ENCODE measurements at places on chromosomes 16 and 17.
A peak's percentile ranks its signal among the peaks of the same experiment; 100 is the strongest.

GRCh38 chr16:24800586-24800985, 45.2 kb upstream of the SLC5A11 start:
- DNase-seq, result no peak

- no peak for DNase-seq
These were observed 11.6 kb downstream of the GLIS2 start for GRCh38 chr16:4327386-4328045.

GRCh38 chr16:14525596-14525995, 104.5 kb downstream of the PARN start:
- no peak for DNase-seq

DNA sequence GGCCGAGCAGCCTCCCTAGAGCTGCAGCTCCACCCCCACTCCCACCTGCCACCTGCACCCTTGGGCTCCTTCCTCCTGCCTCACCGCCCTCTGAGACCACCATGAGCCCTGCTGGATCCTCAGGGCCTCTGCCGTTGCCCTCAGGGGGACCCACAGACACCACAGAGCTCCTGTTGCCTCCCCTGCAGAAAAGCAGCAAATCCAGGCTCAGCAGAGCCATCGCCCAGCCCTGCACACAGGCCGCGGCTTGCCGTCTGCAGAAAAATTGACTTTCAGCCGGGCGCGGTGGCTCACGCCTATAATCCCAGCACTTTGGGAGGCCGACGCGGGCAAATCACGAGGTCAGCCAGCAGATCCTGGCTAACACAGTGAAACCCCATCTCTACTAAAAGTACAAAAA, 7.0 kb upstream of the PPP1R27 start:
- DNase-seq, result no peak

DNA sequence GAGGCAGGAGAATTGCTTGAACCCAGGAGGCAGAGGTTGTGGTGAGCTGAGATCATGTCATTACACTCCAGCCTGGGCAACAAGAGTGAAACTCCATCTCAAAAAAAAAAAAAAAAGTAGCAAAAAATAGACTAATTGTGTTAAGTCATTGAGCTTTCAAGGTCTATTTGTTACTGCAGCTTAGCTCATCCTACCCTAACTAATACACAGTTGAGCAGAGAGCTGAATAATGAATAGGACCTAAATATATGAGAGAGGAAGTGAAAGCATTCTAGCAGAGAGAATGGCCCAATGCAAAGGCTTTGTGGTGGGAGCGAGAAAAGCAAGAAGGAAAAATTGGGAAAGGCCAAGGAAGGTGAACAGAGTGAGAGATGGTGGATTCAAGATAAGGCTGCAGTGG, 128.3 kb downstream of the AXIN2 start:
- DNase-seq, result no peak

DNA sequence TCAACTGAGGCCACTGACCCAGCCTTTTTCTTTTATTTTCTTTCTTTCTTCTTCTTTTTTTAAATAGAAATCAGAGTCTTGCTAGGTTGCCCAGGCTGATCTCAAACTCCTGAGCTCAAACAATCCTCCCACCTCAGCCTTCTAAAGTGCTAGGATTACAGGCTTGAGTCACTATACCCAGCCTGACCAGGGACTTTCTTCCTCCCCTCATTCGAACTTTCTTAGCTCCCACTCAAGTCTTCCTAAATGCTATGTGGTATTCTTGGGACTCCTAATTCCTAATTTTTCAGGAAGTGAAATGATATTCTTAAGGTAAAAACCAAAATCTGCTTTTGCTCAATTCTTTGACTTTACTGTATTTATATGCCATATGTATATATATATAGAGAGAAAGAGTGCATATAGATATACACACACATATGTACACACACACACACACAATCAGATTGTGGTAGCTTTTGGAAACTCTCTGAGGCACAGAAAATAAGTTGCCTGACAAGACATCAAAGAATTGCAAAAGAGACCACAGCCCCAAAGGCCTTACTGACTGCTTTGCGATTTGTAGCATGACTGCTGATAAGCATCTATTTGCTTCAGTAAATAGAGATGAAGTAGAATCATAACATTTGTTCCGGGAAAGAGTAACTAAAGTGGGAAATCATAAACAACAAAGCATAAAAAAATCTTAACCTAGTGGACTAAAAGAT, 9.5 kb upstream of the AMZ2 start:
- DNase-seq, result no peak

- no peak for DNase-seq
These were observed 59.8 kb downstream of the NCOR1 start for GRCh38 chr17:16155536-16155935.

DNA sequence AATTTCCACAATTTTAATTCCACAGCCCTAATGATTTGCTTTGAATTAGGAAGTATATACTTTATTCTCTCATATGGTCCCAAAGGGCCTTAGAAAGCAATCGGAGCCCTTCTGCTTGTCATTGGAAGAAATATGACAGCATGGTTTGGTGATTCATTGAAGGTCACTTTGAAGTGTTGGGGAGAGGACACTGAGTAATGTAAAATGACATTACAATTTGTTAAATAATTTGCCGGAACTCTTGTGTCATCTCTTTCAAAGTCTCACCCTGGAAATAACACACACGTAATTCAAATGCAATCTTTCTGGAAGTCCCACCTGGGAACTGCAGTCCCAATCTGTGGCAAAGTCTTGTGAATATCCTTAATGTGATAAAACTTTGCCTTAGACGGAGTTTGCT, 59.8 kb downstream of the BMERB1 start:
- DNase-seq, result no peak

- no peak for DNase-seq
These were observed 701 bp downstream of the PDP2 start for GRCh38 chr16:66881014-66881417.

- DNase-seq, result peak; percentile 89
These were observed 1.5 kb downstream of the KRTAP16-1 start for GRCh38 chr17:41307647-41308046.

DNA sequence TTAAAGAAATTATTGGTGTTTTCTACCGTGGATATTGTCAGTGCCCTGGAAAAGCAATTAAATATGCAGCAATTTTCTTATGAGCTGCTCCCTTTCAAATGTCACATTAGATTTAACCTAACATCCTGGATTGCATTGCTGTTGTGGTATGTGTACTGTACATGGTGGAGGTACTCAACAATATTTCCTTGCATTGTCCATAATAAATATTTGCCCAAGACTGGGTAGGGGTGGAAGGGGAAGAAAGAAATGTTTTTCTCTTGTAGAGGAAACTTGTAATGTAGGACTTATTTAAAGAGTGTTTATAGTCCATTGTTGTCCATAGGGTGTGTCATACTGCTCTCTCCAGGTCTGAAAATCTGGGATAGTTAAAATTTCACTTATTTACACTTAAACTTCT, 346.2 kb upstream of the TBX2 start:
- DNase-seq, result no peak

DNA sequence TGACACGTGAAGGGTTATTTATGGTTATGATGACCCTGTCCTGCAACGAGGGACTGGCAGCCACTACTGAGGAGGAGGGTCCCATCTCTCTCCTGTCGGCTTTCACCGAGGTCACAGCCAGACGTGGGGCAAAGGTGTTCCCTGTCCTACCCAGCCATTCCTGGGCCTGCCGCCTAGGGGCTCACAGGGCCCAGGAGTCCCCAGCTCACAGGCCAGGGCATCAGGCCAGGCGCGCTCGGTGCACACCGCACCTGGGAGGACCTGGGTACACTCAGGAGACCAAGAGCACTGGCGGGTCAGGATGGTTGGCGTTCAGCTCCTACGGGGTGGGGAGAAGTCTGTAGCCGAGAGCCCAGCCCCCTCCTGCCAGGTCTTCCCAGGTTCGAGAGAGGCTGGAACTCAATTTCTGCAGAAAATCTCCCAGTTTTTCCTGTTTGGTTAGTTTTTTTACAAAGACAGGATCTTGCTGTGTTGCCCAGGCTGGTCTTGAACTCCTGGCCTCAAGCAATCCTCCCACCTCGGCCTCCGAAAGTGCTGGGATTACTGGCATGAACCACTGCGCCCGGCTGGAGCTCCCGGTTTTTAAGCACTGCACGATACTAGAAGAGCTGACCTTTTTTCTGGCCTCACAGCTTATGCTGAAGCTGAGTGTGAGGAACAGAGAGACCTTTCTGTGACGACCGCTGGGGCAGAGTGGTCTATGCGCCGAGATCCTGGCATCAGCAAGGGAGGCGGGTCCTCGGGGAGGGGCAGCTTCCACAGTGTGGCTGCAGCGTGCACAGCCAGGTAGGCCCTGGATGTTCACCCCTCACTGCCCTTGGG, 7.7 kb downstream of the CYBC1 start:
- no peak for DNase-seq

DNA sequence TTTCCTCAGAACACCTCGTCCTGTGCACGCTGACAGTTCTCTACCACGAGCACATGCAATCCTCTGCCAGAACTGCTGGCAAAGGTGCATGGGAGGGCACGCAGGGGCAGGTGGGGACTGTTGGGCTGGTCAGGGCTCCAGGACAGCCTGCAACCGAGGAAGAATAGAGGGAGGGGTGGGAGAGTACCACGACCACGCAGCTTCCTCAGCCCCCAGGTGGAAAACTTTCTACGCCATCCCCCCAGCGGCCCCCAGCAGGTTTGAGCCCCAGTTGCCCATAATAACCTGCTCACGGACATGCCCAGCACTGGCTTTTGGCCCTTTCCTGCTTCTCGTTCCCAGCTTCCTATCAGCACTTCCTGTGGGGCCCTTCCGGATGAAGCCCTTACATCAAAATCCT, 199.3 kb downstream of the C16orf95 start:
- no peak for DNase-seq

GRCh38 chr17:16977932-16978331, 6.0 kb upstream of the TNFRSF13B start:
- DNase-seq, result no peak

DNA sequence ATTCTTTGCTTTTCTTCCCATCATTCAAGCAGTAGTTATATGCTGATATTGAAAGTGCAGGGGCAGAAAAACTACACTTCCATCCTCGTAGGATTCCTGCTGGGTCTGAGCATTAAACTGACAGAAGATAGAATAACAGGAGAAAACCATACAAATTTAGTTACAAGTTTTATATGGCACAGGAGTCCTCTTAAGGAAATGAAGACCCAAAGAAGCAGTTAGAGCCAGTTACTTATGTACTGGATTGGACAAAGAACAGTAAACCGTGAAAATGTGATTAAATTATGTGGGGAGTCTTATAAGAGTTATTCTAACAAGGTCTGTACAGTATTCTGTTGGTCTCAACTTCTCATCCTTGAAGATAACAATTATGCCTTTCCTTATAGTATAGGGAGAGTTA, 81.2 kb upstream of the NSRP1 start:
- no peak for DNase-seq

DNA sequence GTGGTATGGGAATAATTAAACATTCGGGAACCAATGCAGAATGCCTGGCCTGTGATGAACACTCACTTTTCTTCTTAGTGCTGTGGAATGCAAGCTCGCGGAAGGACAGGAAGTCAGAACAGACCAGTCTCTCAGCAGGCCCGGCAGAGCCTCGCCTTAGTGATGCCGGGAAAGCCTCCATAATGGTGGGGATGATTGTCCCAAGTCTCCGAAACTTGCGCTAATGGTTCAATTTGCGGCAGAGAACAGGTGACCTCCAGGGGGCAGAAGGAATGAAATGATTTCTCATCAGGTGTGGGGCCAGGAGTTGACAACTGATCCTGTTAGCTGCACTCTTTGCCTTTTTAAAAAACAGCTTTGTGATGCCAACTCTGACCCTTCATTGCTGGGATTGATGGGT, 170.6 kb downstream of the GSG1L start:
- no peak for DNase-seq

DNA sequence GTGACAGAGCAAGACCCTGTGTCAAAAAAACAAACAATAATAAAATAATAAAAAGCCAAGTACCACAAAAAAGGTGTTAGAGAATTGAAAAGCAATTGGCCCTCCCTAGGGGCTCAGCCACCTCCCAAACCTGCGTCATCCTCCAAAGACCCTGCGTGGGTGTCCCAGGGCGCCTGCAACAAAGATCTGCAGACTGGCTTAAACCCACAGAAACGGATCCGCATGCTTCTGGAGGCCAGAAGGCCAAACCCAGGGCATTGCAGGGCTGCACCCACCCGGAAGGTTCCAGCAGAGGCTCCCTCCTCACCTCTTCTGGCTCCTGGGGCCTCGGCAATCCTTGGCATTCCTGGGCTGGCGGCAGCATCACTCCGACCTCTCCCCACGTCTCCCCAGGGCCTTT, 1.5 kb downstream of the ENPP7 start:
- DNase-seq, result no peak

- DNase-seq, result no peak
These were observed 66.2 kb upstream of the MTMR4 start for GRCh38 chr17:58580671-58581070.

DNA sequence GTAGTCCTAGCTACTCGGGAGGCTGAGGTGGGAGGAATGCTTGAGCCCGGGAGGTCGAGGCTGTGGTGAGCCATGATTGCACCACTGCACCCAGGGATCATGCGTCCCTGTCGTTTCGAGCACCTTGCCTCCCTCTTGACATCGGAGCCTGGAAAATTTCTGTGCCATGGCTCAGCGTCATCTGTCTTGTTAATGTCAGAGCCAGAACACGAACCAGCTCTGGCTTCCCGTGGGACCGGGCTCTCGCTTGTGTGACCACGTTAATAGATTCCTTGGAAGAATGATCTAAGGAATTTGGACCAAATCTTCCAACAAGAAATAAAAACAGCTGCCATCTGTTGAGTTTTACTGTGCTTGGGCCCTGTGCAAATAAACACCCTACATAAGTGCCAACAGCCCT, 117.7 kb downstream of the ABCC1 start:
- DNase-seq, result no peak

- DNase-seq, result no peak
These were observed 99.2 kb upstream of the TMEM97 start for GRCh38 chr17:28219771-28220170.

DNA sequence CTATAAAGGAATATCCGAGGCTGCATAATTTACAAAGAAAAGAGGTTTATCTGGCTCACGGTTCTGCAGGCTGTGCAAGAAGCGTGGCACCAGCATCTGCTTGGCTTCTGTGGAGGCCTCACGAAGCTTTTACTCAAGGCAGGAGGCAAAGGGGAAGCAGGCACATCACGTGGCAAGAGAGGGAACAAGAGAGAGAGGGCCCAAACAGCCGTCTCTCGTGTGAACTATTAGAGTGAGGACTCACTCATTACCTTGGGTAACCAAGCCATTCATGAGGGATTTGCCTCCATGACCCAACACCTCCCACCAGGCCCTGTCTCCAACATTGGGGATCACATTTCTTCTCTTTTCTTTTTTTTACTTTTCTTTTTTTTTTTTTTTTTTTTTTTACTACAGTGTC, 7.5 kb upstream of the ALKBH5 start:
- no peak for DNase-seq

GRCh38 chr17:29726715-29727252, 104.1 kb upstream of the CORO6 start:
- DNase-seq, result no peak

Data from NCI-H1694 treated with DMSO at 0.1 percent for 48 hours (cell line).